ENCODE measurements at places on chromosomes 3 and 15.
A peak's percentile ranks its signal among the peaks of the same experiment; 100 is the strongest.

GRCh38 chr3:193630005-193630404 lies 37.0 kb downstream of the OPA1 start:
- DNase-seq, result no peak

DNA sequence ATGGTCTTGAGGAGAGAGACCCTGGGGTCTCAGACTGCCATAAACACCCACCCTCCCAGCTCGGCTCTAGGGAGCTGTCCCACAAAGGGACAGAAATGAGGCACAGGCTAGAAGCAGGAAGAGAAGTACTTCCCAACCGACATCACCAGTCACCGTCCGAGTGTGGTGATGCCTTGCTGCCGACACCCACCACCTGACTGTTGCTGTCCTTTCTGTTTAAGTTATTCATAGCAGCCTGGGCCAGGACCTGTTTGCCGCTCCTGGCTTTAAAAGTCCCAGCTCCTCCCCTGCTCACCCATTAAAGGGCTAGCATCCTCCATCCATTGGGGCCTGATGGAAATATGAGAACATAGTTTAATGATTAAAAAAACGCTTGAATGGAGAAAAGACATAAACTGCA lies 13.2 kb upstream of the SPG11 start:
- no peak for DNase-seq

- DNase-seq, result peak; percentile 12
Measured at GRCh38 chr3:157347577-157348303, 88.9 kb upstream of the PTX3 start.

- DNase-seq, result no peak
Measured at GRCh38 chr3:58604031-58604430, 26.8 kb upstream of the FAM107A start.

- no peak for DNase-seq
Measured at GRCh38 chr15:69554279-69554961, 101.8 kb downstream of the RPLP1 start.

DNA sequence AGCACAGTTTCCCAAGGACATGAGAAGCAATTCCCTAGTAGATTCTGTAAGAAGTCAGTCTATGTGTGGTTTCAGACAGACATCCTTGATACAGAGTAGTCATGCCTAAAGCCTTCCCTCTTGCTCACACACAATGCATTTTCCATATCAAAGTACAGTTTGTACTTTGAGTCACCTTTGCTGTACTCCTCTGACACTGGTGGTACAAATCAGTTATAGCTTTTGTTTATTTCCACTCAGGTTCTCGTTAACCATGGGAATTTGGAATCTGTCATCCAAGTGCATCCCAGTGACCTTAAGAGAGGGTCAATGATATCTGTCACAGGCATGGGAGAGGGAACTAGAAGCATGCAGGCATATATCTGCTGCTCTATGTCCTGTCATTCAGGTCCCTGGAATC lies 3.6 kb upstream of the GNB4 start:
- DNase-seq, result no peak

DNA sequence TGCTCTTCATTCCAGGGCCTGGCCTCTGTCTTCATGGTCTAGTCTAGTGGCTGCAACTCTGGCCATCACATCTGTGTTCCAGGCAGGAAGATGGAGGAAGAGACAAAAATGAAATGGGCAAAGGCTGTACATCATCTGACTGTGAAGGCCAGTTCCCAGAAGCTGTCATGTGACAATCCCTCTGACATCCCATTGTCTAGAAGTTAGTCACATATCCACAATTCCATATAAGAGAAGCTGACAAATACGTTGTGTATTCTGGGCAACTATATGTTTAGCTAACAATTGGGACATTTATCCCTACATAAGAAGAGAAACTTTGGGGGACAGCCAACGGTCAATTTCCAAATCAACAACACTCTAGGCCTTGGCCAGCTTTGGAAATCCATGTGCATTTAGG lies 34.5 kb upstream of the C3orf70 start:
- no peak for DNase-seq

DNA sequence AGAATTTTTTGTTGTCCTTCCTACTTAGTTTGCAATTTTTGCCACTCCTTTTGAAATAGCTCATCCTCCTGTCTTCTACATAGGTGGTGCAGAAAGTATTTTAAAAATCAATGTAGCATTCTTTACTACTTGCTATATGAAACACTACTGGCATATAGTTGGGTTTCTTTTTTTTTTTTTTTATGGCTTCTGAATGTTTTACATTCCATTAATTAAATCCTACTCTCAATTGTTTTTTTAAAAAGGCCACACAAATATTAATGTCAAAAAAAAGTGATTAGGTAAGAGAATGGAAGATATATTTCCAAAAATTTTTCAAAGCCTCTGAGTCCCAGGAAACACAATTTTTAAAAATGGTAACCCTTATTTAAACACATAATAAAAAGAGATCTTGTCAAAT lies 262.6 kb downstream of the MAGI1 start:
- no peak for DNase-seq

GRCh38 chr3:189557824-189558223 lies 73.4 kb upstream of the TP63 start:
- no peak for DNase-seq

GRCh38 chr3:186432189-186432588 lies 70.2 kb upstream of the DGKG start:
- DNase-seq, result no peak

DNA sequence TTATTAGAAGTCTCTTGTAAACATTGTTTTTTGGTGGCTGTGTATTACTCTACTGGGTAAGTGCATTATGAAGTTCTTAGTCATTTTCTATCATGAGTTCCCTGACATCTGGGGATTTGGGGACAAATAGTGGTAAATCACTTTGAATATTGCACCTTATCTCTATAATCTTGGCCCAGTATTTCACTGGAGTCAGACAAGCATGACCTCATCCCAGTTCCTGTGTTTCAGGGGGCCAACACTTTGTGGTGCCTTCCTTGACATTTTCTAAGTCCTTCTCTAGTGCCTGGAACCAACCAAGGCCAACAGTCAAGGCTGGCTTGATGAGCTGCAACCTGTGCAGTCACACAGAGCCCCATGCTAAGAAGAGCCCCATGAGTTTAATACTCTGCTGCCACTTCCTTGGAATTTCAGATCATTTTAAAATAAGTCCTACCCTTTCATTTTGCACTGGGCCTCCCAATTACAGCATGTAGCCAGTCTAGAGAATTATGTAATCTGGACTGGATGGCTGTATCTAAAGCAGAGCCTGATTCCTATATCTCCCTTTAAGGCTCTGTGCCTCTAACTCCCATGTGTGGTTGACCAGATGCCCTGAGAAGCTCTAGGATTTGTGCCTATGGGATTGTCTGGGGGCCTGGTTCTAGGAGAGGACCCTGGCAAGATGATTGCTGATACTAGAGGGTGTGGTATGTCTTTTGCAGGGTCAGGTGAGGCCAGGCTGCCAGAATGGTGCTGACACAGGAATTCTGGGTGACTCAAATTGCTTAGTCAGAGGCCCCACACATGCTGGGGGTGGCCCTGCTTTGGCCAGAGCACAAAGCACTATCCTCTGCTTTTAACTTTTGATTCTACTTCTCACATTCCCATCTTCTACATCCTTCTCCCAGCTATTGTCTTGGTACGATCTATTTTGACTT lies 319.6 kb upstream of the TBC1D5 start:
- no peak for DNase-seq

GRCh38 chr3:54259636-54260035 lies 137.3 kb downstream of the CACNA2D3 start:
- no peak for DNase-seq

DNA sequence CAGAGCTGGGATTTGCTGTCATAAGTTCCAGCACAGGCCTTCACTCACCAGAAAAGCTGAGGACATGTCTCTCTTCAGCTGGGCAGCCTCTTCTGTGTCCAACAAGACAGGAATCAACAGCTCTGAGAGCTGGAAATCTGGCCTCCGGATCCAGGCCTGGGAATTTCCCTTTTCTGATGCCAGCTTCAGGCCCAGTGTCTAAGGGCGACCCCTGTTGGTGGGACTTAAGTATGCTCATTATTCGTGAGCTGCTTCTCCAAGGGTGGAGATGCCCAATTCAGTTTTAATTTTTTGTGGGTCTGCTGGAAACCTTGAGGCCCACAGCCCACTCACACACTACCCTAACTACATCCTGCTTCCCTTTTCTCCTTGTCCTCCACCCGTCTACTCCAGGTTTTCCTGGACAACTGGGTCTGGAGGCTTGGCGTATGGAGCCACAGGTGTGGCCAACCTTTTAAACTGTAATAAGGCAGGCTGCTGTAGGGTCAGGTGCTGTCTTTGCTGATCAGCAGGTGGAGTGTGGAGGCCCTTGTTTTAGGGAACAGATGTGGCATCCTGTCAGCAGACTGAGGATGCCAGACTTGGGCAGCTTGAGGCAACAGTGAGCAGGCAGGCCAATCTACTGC lies 2.6 kb upstream of the CEMIP start:
- DNase-seq, result peak; percentile 67

DNA sequence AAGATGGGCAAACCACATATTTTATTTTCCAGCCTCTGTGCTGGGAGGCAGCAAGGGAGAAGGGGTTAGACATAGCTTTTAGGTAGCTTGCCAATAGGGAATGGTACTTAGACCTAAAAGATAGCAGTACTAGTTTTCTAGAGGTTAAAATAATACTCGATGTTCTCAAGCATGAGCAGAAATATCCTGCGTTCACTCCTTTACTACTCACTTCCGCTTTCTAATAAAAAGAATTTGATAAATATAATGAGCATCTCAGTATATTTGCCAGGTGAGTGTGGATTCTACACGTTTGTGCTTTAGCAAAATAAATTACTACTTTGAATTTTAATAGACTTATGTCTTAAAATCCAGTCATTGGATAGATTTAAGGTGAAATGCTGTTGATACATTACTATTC lies 39.4 kb upstream of the CD47 start:
- DNase-seq, result no peak

DNA sequence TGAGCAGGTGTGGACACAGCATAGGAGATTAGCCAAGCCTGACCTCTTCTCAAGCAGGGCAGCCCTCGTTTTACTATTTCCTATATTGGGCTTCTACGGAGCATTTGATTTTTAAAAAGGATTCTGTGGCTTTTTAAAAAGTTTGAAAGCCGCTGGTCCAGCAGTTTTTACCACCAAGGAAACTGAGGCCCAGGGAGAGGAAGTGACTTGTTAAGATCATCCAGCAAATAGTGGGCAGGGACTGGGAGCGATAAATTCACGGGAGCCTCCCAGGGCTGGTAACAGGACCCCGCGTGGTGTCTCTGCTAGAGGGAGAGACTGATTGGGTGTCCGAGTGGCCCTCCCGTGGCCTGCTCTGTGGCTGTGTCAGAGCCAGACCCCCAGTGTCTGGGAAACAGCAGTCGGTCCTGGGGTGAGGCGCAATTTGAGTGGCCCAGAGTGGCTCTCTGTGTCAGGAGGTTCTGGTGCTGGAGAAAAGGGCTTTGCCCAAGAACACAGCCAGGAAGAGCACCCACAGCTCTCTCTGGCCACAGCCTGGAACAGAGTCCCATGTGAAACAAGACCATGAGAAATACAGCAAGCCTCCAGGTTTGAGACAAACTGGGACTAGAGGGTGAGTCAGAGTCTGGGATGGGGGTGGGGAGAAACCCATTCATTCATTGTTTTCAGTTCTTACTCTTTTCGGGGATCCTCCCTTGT lies 4.2 kb downstream of the FURIN start:
- DNase-seq, result peak; percentile 64

DNA sequence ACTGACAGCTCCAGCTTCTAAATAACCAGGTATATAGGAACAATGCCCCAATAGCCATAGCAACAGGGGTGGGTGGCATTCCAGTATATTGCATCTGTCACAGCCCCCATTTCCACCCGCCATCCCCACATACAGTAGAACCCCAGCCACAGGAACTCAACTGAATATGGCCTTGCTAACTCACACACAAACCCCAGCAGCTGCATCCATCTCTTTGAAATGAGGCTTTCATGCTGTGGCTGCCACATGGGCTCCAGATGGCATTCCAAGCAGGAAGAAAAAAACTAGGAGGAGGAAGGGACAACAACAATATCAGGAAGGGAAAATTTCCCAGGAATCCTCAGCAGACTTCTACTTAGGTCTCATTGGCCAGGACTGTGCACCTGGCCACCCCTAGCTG lies 54.6 kb downstream of the CCR3 start:
- DNase-seq, result no peak

GRCh38 chr15:36529296-36530011 lies 50.0 kb upstream of the CDIN1 start:
- DNase-seq, result no peak

GRCh38 chr15:42118650-42119445 lies 24.5 kb upstream of the PLA2G4D start:
- DNase-seq, result peak; percentile 39

DNA sequence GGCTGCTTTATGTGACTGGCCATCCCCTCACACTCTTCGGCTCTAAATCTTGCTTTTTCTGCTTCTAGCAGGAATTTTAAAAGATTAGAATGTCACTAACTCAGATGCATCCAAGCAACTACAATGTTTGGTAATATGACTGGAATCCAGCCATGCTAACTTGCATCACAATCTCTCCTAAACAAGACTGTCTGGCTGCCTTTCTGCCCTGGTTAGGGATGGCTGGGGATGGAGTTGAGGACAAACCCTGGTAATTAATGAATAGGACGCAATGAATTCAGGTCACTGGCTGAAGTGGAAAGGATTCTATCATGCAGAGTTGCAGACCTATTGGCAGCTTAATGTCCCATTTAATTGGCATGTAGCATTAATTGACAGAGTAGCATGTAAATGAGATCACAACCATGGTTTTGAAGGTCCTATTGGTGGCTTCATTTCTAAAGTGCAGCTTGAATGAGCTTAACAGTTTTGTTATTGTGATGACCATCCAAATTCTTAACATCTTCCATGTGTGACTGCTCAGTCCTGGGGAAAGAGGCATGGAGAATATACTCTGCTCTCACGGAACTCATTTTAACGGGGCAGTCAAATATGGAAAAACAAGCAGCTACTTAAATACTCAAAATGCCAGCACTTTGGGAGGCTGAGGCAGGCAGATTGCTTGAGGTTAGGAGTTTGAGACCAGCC lies 21.7 kb downstream of the NMNAT3 start:
- no peak for DNase-seq

GRCh38 chr3:149474250-149474817 lies at the start of gene TM4SF4:
Gene TM4SF4 (plus strand): TSS chr3:149474697. CDS start chr3:149474878, 181 bp downstream.
- no peak for DNase-seq

DNA sequence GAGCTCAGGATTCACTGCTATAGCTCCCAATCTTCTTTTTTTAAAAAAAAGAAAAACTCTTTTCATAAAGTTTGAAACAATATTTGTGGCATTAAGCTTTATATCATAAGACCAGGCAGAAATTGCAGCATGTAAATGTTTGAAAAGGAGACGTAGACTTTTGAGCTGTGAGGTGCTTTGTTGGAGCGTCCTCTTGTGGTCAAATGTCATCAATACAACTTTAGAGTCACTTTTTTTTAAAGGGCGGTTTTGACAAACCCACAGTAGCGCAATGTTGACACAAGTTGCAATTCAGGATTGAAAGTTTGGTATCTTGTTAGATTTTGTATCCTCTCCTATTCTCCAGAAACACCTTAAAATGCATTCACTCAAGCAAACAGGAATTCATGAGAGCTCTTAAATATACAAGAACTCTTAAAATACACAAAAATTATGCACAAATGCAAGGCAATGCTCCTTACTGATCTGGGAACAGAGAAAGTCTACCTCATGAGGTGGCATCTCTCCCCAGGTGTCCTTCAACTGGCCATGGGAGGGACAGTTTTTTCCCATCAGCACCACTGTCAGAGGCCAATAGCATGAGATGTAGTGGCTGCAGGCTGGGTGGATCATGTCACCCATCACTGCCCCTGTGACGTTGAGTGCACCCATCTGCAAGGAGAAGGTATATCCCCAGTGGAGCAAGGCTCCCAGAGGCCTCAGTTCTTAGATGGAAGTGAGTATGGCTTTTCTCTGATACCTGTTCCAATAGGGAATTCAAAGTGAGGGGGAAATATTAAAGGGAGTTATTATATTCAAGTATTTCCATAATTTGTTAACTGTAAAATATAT lies 70.7 kb downstream of the ANXA2 start:
- peak; percentile 63 for DNase-seq

- no peak for DNase-seq
Measured at GRCh38 chr3:174957081-174957480, 97.9 kb downstream of the NAALADL2 start.

Measured in erythroblast (primary cell).